ENCODE measurements at places on chromosomes 6 and 20.

DNA sequence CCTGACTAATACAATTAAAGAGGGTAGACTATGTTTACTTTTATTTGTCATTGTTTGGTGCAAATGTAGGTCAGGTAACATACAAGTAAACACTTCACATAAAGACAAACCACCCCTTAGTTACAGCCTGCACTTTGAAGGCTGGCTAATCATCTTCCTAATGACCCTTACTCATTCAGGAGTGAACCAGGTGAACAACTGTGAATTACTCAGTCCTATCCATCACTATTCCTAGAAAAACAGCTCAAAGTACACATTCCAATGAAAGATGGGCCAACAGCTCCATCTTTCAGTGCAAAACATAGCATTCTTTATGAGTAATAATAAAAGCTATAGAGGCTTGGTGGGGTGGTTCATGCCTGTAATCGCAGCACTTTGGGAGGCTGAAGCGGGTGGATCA is 78.2 kb downstream of the FRK start:
- no peak for DNase-seq

DNA sequence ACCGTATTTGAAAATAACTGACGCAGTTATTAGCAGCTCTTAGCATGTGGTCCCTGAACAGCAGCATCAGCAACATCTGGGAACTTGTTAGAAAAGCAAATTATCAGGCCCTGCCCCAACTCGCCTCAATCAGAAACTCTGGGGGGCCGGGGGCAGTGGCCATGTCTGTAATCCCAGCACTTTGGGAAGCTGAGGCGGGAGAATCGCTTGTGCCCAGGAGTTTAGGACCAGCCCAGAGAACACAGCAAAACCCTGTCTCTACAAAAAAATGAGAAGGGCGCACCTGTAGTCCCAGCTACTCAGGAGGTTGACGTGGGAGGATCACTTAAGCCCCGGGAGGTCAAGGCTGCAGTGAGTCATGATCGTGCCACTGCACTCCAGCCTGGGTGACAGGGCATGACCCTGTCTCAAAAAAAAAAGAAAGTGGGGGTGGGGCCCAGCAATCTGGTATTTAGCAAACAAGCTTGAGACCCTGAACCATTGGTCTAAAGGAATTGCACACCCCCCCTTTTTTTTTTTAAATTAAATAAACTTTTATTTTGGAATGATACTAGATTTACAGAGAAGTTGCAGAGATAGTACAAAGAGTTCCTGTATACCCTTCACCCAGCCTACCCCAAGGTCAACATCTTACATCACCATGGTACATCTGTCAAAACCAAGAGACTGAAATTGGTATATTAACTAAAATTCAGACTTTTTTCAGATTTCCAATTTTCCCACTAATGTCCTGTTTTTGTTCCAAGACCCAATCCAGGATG is 6.7 kb downstream of the SRXN1 start:
- DNase-seq: no peak

DNA sequence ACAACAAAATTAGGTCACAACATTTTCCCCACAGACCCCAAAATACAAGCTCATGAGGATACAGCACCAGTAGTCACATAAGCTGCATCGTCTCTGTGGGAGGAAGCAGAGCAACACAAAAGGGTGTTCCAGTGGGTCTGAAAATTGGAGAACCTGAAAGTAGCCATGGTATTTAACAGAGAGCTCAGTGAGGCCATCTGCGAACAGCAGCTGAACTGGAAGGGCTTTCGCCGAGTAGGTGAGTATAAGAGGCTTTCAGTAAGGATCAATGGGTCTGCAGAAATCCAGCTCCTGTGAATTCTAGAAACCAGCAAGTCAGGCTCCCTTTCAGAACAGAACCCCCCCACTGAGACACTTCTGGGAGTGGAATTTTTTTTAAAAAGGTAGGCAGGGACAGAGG is 120.0 kb upstream of the RREB1 start:
- DNase-seq: no peak

DNA sequence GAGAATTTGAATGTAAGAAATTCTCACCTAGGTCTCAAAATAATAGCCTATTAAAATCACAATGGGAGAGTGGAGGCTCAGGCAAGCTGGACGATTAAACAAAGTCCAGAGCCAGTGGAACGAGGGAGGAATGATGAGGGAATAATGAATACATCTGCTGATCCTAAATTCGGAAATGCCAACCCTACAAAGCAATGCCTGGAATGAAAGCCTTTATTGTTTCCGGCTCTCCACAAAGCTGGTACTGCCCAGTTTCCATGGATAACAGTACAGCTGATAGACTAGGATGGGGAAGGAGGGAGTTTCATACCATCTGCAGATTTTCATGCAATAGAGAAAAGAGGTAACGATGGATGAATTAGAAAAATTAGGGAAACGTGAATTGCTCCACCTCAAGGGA is 356.1 kb downstream of the CBLN4 start:
- DNase-seq: no peak

DNA sequence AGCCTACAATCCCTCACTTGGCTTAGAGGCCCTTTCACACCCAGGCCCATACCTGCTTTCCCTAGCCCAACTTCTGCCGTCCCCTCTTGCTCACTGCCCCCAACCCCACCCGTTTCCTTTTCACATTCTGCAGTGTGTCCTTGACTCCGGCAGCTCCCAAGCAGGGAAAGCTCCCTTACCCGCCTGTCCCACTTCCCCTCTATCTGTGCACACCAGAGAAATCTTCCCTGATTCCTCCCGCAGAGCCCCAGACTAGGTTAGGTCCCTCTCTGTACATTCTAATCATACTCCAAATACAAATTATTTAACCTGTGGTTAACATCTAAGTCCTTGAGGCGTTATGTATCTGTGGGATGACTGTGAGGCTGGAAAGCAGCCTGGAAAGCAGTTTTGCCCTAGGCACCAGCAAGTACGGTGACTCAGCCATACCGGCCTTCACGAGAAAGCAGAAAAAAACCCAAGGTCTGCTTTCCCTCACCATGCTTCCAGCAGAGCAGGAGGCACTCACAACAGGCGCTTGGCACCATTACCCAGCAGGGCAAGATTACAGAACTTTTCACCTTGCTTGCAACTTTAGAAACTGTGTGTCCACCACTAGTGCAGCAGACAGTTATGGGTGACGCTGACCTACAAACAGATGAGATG is 22.3 kb downstream of the ELOVL5 start:
- no peak for DNase-seq
